ENCODE measurements at places on chromosomes 1 and 21. TPM values are rescaled to one million over a fixed set of nuclear protein-coding genes. Genes with fewer than 3 reads are reported as not detected.

Gene EFNA3
- total RNA-seq = 1.1 TPM

DNA sequence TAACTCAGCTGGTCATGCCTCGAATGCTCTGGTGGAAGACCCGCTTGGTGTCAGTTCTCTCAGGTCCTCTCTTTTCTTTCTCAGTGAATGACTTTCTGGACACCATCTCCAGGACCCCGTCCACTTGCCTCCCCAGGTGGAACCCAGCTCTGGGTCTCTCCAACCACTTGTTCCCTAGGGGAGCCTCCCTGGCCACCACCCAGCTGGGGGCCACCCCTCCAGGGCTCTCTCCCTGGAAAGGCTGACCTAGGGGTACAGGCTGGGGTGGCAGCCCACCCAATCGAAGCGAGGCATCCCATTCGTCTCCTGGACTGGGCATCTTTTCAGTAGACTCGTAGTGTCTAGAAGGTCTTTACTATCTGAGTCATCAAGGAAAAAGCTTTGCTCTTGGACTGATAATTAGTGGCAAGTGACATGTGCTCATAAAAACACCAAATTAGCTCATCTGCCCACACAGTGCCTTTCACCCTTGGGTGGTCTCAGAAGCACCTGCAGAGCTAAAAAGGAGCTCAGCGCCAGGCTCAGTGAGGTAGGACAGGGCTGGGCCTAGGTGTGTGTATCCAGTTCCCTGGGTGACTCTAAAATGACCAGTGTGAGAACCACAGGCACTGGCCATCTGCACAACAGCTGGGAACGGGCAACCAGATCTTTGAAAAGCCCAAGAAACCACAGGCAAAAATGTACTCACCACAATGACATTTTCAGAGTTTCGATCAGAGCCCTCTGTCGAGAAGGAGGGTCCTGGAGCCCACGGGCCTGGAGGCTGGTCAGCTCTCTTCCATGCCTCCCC lies 2.4 kb upstream of the PDXK start:
- no peak for DNase-seq

Gene C1orf226
- not detected for total RNA-seq

- no peak for DNase-seq
These were observed 115.2 kb upstream of the ATP1A1 start for GRCh38 chr1:116257836-116258235.

Data from activated T-cell treated with anti-CD3 and anti-CD28 coated beads, Interleukin-2, amount 50 U/mL, for 4 hours (primary cell).